ENCODE measurements at places on chromosomes 7 and 10. TPM values are rescaled to one million over a fixed set of nuclear protein-coding genes. Genes with fewer than 3 reads are reported as not detected.

GRCh38 chr10:43417950-43418768, 9.2 kb upstream of the HNRNPF start:
- no peaks in the 10 kb centered on the region for H3K27me3 ChIP-seq
- H3K4me1 ChIP-seq = peaks cover 34% of the 10 kb centered on the region
- peak overlapping the region; percentile 34 for H3K4me3 ChIP-seq
- peak; percentile 62 for DNase-seq

DNA sequence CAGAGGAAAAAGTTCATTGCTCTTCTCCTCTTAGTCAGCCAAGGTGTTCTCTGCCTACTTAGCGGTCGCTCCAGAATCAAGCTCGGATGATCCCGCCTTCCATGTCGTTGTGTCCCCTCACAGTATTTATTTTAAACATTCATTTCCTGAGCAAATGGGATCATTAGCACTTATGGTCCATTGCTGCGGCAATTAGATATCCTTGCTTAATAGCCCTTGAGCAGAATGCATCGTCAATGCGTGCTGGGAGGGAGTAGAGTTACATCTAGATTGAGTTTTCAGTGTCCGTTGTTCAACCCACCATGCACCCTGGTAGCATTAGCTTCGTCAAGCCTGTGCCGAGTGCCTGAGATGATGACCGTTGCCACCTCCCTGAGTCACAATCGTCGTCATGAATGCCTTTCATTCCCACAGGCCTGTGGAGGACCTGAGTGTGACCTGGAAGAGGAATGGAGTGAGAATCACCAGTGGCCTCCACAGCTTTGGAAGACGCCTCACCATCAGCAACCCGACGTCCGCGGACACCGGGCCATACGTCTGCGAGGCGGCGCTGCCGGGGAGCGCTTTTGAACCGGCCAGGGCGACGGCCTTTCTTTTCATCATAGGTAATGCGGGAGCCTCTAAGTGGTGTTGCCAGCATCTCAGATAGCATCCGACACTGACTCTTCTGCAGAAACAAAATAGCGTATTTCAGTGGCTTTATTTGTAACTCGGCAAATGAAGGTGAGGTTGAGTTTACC, 650.4 kb downstream of the SDK1 start:
- peaks cover 2% of the 10 kb centered on the region for H3K27me3 ChIP-seq
- DNase-seq = no peak
- peaks cover 6% of the 10 kb centered on the region for H3K4me1 ChIP-seq
- no peak overlapping the region for H3K27ac ChIP-seq

- H3K4me3 ChIP-seq = no peak overlapping the region
- peak; percentile 62 for DNase-seq
- no peak overlapping the region for H3K27ac ChIP-seq
- H3K4me1 ChIP-seq = peaks cover 7% of the 10 kb centered on the region
These were observed 17.1 kb downstream of the ARHGAP21 start for GRCh38 chr10:24706479-24707118.

- no peaks in the 10 kb centered on the region for H3K36me3 ChIP-seq
- DNase-seq = no peak
- H3K27ac ChIP-seq = no peak overlapping the region
- H3K27me3 ChIP-seq = peaks cover 24% of the 10 kb centered on the region
These were observed 19.1 kb downstream of the SKIDA1 start for GRCh38 chr10:21506351-21506750.

DNA sequence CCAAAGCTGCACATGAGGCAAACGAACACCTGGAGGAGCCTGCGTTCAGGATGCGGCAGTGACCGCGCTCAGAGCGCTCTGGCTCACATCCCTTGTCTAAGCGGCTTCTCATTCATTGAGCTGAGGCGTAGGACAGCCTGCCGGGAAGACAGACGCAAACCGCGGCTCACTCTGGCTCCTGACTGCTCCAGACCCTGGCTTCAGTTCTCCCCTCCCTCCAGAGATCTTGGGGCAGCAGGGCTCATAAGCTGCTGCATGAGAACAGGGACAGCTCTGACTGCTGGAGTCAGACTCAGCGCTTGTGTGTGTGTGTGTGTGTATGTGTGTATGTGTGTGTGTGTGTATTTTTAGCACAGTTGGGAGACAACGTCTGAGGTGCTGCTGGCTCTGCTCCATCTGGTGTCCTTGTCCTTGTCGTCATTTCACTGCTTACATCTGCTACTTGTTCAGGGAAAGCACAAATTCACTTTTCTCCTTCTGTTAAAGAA, 15.8 kb upstream of the LYZL2 start:
- H3K27me3 ChIP-seq = peaks cover 45% of the 10 kb centered on the region
- H3K27ac ChIP-seq = no peak overlapping the region
- no peaks in the 10 kb centered on the region for H3K36me3 ChIP-seq

DNA sequence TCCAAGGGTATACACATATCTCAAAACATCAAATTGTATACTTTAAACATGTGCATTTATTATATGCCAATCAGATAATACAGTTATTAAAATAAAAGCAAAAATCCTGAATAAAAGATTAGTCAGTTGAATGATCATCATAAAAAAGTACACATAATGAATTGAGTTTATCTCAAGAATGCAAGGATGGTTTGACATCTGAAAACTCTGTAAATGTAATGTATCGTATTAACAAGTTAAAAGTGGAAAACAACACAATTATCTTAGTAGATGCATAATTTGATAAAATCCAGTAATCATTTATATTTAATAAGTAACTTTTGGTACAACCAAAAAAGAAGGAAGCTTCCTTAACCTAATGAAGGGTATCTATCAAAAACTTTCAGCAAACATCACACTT, 86.6 kb downstream of the COL28A1 start:
- peaks cover 2% of the 10 kb centered on the region for H3K4me1 ChIP-seq
- no peak overlapping the region for H3K4me3 ChIP-seq
- H3K27me3 ChIP-seq = no peaks in the 10 kb centered on the region
- H3K36me3 ChIP-seq = peaks cover 3% of the 10 kb centered on the region

The WEE2 gene
- not detected for total RNA-seq

The PLAU gene
- 0.16 TPM for total RNA-seq

DNA sequence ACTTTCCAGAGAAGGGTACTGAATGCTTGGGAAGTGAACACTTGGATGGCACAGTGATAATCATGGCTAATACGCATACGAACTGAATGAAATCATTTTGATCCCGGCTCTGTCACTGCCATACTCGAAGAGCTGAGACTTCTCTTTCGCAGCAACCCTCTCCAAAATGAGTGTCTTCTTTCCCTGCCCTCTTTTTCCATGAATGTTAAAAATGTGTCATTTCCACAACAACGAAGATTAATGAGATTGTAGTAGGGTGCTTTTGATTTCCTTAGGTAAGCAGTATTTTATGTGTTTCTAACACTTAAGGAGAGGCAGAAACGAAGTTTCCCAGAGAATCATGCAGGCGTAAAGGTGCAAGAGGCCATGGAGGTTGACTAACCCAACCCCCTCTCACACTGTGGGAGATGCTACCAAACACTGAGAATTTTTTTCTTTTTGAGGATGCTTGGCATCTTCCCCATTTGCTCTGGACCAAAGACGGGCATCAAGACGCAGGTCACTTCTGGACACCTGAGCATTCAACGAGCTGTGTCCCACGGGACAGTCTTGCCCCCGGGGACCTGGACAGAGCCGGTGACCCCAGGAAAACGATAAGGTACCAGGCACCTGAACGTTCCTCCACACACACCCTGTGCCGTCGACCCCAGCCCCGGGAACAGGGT, 823 bp downstream of the COPG2 start:
- H3K27ac ChIP-seq = peak overlapping the region; percentile 55
- peaks cover 5% of the 10 kb centered on the region for H3K27me3 ChIP-seq
- peaks cover 16% of the 10 kb centered on the region for H3K4me1 ChIP-seq
- DNase-seq = peak; percentile 22
- peak overlapping the region; percentile 77 for H3K4me3 ChIP-seq
- peaks cover 5% of the 10 kb centered on the region for H3K36me3 ChIP-seq

DNA sequence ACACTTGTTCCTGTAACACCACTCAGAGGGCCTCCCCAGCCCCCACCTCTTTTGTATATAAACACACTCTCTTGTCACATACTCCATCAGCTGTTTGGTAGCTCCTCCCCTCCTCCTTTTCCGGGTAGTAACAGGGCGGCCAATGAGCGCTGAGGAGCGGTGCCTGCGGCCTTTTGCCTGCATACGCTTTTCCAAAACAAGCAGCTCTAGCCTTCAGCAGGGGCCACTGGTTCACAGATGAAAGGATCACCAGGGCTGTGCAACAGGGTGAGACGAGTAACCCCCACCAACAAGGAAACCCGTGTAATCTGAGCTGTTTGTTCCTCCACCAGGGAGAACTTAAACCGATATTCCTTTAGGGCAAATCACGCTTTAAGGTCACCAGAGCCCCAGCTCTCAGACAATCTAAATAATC, 3.9 kb downstream of the UBE2H start:
- H3K4me1 ChIP-seq = peaks cover 19% of the 10 kb centered on the region
- no peak overlapping the region for H3K4me3 ChIP-seq
- DNase-seq = peak; percentile 91
- H3K27ac ChIP-seq = no peak overlapping the region
- no peaks in the 10 kb centered on the region for H3K27me3 ChIP-seq

The PLEKHS1 gene
- total RNA-seq = 0.09 TPM

- DNase-seq = no peak
- no peak overlapping the region for H3K4me3 ChIP-seq
- no peaks in the 10 kb centered on the region for H3K36me3 ChIP-seq
- no peak overlapping the region for H3K27ac ChIP-seq
- H3K27me3 ChIP-seq = peaks cover 10% of the 10 kb centered on the region
These were observed 105.6 kb upstream of the COL1A2 start for GRCh38 chr7:94289071-94289470.

DNA sequence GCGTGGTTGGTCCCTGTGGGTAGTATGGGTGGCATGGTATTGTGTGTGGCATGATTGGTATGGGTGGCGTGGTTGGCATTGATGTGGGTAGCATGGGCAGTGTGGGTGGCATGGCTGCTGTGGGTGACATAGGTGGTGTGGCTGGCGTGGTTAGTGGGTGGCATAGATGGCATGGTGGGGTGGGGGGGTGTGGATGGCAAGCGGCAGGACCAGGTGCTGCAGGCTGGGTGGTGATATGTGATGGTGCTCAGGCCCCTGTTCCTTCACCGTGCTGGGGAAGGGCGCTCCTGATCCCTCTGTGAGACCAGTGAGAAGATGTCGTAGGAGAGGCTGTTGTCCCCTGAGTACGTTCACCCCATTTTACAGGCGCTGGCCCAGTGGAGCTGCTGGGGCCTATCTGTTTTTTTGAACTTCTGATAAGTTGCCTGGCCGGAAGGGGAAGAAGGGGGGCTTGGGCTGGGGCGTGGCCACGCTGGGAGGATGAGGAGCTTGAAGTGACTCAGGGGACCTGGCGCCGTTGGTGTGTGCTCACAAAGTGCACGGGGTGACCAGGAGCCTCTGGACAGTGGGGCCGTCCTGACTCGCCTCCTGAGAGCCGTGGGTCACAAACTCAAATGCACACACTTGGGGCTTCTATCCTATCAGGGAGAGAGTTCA, 17.5 kb downstream of the INPP5A start:
- peaks cover 28% of the 10 kb centered on the region for H3K4me1 ChIP-seq
- no peak overlapping the region for H3K27ac ChIP-seq
- no peak overlapping the region for H3K4me3 ChIP-seq
- no peaks in the 10 kb centered on the region for H3K36me3 ChIP-seq
- DNase-seq = peak; percentile 80
- H3K27me3 ChIP-seq = no peaks in the 10 kb centered on the region

GRCh38 chr7:130435311-130435854, 5.4 kb downstream of the CEP41 start:
- H3K36me3 ChIP-seq = peaks cover 9% of the 10 kb centered on the region
- H3K27me3 ChIP-seq = no peaks in the 10 kb centered on the region
- no peak overlapping the region for H3K4me3 ChIP-seq
- peaks cover 36% of the 10 kb centered on the region for H3K4me1 ChIP-seq
- no peak for DNase-seq

DNA sequence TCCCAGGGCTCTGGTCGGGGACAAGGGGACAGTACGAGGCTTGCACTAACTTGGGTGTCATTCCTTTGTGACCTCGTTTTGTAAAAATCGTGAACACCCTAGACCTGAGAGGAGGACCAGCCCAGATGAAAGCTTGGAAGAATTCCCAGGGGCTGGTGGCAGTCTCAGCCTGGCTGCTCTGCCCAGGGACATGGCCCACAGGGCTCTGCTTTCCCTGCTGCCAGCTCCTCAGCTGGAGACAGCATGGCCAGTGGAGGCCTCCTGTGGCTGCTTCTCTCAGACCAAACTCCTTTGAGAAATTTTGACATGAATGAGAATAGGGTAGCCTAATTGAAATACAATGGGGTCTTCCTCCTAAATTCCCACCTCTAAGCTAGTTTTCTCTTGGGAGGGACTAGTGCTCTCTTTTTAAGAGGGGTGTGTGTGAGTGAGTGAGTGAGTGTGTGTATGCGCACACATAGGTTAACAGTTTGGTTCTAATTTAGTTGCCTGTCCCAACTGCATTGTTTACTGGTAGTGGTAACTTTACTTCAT, 140.3 kb upstream of the EFCAB10 start:
- no peak overlapping the region for H3K27ac ChIP-seq
- H3K27me3 ChIP-seq = no peaks in the 10 kb centered on the region
- H3K4me3 ChIP-seq = no peak overlapping the region
- H3K36me3 ChIP-seq = no peaks in the 10 kb centered on the region
- no peaks in the 10 kb centered on the region for H3K4me1 ChIP-seq

DNA sequence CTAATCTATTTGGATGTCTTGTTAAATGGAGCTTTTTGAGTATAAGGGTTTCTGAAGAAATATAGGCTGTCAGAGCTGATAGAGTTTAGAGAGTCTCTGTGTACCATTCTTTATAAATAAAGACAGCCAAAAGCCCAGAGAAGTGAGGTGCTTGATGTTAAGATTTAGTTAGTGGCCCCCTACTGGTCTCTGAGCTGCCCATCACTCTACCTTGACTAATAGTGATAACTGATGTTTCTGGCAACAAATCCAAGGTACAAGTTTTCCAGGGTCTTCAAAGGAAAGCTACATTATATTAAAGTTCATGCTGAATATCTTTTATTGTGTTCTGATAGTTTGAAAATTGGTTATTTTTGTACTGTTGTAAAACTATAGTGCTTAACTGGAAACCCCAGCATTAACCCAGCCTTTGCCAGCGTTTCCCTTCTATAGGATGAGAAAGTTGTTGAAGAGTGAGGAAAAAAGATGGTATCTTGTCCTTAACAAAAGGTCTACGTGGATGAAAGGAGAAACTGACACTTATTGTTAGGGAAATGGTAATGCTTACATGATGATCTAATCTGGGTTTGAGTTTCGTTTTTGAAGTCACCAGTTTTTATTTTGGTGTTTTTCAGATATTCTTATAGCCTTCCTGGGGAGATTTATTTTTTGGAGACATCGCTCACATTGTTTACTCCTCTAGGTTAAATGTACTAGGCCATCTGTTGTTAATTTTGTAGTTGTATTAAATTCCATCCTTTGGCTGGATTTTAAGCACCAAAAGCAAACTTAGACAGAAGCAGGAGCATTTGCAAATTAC, 79.0 kb downstream of the AUTS2 start:
- no peak overlapping the region for H3K27ac ChIP-seq
- no peak overlapping the region for H3K4me3 ChIP-seq
- no peaks in the 10 kb centered on the region for H3K4me1 ChIP-seq
- no peak for DNase-seq
- H3K27me3 ChIP-seq = peaks cover under 1% of the 10 kb centered on the region
- H3K36me3 ChIP-seq = no peaks in the 10 kb centered on the region

The TUBB8 gene
- not detected for total RNA-seq

DNA sequence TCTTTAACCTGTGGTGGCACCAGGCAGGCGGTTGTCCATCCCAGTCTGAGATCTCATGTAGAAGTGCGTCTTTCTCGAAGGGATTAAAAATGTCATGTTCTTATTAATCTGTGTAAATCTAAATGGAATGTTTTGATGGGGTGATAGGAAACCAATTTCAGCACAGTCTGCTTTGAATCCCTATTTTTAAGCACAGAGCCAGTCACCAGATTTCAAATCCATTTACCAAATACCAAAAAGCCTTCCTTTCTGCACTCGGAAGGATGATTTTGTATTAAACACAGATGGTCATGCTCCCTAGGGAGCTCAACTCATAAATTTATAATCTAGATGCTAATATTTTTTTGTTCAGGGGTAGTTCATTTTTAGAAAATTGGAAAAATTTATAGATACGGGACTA, 160.6 kb upstream of the AOAH start:
- DNase-seq = no peak
- H3K27me3 ChIP-seq = no peaks in the 10 kb centered on the region
- H3K27ac ChIP-seq = no peak overlapping the region
- H3K36me3 ChIP-seq = peaks cover 47% of the 10 kb centered on the region

The RBP3 gene
- not detected for total RNA-seq
